ENCODE measurements at places on chromosomes 2 and 18. TPM values are rescaled to one million over a fixed set of nuclear protein-coding genes. Genes with fewer than 3 reads are reported as not detected.

GRCh38 chr2:218216336-218216673, 684 bp upstream of the ARPC2 start:
- no peak for DNase-seq

DNA sequence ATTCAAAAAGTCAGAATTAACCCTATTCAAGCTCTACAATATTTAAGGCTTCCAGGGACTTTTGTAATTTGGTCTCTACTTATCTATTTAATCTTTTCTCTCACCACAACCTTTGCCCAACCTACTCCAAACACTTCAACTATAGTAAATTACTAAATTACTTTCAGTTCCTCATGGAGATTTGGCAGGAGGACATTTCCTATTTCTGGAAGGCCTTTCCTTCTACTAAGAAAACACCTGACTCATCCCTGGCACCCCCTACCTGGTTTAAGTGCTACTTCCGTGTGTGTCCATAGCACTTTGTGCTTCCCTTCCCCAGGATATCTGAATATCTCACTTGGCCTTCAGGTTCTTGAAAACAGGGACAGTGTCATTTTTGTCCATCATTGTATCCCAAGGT, 96.3 kb downstream of the UPP2 start:
- no peak for DNase-seq

DNA sequence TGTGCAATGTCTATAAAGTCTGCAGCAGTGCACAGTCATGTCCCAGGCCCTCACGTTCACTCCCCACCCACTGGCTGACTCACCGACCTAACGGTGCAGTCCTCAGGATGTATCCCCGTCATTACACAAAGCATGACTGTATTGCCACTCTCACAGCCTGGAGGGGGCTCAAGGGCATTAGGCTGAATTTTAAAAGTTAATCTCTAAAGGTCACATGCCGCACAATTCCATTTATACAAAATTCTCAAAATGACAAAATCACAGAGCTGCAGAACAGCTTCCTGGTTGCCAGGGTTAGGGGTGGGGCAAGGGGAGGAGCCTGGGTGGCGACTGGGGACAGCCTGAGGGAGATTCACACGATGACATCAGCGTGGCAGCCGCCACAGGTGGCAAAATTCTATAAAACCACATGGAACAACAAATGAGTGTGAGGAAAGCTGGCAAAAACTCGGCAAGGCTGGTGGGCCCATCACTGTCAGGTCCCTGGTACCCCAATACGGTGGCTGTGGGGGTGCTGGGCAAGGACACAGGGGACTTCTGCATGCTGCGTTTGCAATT, 97.6 kb downstream of the NDUFA10 start:
- DNase-seq: no peak

Gene IL1RL1
- total RNA-seq: 15.3 TPM
